AG09319 (cell line): ENCODE measurements at places on chromosomes 1 and 21.

DNA sequence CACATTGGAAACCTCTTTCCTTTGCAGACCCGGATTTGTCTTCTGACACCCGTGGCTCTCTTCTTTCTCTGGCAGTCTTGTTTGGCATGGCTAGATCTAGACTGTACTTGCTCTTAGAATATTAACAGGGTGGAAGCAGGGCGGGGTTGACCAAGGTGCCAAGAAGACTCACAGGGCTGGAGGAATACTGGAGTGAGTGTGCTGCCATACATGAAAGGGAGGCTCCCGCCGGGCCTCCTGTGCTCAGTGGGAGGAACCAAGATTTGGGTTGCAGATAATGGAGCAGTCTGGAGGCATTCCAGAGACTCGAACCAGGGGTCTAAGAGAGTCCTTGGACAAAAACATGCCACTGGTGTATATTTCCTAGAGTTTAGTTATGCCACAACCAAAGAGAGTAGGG is 27.6 kb upstream of the SNX27 start:
- no peak for DNase-seq

- DNase-seq = no peak
These were observed 244.8 kb upstream of the SPAG17 start for GRCh38 chr1:118429856-118430255.

DNA sequence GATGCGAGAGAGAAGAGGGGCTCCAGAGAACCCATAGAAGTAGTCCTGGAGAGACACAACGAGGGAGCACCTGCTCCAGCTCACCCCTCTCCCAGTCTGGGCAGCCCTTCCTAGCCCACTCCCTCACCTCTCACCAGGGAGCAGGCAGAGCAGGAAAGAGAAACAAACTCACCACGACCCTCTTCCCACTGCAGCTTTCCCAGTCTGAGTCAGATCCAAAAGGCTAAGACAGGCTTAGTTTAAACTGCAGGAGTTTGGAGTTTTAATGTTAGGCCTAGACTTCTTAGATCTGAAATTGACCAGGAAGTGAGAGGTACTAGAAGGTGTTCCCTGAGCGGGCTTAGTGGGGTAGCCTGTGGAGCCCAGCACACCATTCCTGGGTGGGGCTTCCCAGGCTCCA is 29.6 kb downstream of the SLC1A7 start:
- DNase-seq = no peak

DNA sequence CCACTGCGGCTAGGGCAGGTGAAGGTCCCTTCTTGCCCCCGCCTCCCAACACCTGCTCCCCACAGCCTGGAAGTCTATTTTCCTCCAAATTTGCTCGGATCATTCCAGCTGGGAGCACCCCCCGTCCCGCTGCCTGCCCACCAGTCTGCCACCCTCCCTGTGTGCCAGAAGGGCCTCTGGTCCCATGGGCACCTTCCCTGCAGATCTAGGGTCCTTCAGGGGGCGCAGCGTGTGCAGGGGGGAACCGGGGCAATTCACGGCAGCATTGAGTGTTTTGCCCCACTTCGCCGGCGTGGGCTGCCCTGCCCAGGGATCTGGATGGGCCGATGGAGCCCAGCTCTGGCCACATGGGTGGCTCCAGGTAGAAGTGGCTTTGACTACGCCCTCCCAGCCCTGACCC is 26.3 kb upstream of the PEX10 start:
- no peak for DNase-seq

DNA sequence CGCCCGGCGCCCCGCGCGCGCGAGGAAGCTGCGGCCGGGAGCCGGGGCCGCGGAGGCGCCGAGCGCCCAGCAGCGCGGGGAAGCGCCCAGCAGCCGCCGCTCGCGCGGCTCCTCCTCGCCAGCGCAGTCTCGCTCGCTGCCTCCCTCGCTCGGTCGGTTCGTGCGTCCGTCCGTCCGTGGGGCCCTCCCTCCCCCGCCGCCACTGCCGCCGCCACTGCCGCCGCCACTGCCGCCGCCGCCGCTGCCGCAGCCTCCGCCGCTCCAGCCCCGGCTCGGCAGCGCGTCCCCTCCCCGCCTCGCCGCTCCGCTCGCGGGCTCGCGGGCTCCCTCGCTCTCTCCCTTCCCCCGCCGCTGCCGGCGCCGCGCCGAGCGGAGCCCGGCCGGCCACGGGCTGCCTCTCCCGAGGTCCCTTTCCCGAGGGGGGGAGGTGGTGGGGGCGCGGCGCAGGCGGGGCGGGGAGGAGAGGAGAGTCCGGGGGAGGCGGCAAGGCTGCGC is at the start of gene KCND3:
Gene KCND3 (minus strand): TSS at position 138 of the 495 bp plus-strand sequence.
- no peak for DNase-seq

DNA sequence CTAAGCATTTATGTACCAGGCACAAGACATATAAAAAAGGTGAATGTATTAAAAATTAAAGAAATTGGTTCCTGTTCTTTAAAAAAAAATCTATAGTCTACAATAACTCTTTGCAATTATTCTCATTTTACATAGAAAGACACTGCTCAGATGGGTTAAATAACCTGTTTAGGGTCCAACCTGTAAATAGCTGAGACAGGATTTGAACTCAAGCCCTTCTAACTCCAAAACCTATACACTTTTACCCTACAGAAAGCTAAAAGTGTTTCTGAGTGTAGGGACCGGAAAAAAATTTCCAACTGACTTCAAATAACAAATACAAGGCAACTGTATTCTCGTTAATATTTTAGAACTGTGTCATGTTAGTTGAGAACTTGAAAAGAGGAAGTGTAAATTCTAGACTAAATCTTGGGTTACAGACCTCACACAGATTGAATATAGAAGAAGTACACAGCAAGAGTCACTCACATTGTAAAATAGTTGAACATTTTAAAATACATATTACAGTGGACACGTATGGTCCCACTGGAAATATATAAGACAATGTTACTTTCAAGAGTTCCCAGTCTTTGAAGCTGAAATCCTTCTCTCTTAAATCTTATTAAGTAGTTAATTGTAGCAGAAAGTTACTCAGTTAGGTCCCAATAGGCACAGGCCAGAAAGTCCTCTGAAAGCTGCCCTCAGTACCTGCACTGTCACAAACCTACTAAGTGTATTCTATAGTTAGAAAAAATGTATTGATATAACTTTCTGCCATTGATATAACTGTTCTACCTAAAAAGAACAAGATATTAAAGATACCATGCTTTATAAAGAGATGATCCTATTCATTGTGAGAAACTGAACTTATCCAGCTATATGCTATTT is 7.3 kb downstream of the EDEM3 start:
- no peak for DNase-seq

- no peak for DNase-seq
These were observed 2.9 kb downstream of the ADORA1 start for GRCh38 chr1:203130358-203130985.

GRCh38 chr1:234827656-234828055 is 217.7 kb upstream of the IRF2BP2 start:
- no peak for DNase-seq

DNA sequence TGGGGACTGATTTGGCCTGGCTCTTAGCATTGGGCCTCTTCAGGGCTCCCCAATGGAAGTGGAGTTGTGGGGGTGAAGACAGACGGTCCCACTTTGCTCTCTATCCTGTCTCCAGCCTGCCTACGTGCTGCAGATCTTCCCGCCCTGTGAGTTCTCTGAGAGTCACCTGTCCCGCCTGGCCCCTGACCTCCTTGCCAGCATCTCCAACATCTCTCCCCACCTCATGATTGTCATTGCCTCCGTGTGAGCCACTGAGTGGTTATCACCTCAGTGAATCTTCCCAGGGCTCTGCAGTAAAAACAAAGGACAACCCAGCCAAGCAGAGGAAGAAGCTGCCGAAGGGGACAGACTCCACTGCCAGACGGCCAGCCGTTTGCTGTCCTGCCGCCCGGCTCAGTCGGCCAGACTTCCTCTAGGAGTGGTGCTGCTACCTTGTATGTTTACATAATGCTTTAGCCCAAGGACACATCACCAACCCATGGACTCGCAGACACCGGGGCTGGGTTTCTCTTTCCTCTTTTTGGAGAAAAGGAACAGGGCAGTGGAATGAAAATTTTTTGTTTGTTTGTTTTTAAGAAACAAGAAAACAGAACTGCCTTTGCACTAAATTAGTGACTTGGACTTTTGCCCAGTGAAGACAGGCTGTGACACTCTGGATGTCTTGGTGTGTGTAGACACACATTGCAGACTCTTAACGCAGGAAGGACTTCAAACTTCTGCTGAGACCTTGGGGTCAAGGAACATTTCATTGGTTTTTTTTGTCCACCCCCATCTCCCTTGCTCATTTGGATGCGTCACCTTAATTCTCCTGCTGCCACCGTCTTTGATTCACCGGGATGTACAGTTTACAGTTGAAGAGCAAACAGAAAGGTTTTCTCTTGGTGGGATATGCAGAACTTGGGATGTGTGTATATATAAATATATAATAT is 36.5 kb downstream of the ZBTB17 start:
- no peak for DNase-seq

- no peak for DNase-seq
These were observed 216.6 kb downstream of the ST6GALNAC3 start for GRCh38 chr1:76291191-76291590.

DNA sequence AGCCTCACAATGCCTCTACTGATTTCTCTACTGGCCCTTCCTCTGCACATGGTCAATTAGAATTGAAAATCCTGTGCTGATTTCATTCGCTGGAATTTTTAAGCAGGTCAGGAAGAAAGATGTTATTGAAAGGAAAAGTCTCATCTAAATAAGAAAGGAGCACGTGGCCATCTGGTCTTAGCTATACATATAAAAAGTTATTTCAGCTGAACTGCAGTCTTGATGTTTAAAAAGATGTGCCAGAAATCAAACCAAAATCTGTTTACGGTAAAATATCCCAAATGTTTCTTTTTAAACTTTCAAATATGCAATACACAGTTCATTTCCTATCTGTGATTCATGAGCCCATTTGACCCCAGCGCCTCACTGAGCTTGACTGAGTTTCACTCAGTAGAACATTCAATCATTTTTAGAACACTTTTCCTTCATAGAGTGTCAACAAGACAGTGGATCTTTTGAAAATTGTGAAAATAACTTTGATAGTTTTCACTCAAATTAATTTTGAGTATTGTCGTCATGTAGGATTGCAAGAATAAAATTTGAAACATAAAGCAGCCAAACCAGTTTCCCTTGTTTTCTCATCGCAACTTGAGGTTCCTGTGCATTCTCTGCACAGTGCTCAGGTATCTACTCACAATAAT is 293.6 kb downstream of the PTPRC start:
- no peak for DNase-seq

GRCh38 chr1:214002472-214002871 is 14.7 kb downstream of the PROX1 start:
- DNase-seq = no peak

DNA sequence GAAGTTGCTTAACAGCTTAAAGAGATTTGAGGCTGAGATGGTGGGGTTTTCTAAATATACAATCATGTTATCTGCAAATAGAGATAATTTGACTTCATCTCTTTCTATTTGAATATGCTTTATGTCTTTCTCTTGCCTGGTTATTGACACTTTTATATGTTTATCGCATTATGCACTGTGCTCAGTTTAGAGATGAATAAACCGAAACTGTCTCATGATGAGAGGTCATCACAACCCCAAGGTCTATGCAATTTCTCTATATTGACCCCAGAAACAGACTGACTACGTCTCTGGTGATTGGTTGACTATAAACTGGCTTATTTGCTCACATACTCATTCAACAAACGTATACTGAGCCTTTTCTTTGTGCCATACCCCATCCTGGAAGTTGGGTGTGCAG is 117.9 kb upstream of the NRIP1 start:
- no peak for DNase-seq

- no peak for DNase-seq
These were observed 11.8 kb upstream of the RPF1 start for GRCh38 chr1:84467298-84467697.

- no peak for DNase-seq
These were observed 99.5 kb downstream of the BCAR3 start for GRCh38 chr1:93581917-93582850.

DNA sequence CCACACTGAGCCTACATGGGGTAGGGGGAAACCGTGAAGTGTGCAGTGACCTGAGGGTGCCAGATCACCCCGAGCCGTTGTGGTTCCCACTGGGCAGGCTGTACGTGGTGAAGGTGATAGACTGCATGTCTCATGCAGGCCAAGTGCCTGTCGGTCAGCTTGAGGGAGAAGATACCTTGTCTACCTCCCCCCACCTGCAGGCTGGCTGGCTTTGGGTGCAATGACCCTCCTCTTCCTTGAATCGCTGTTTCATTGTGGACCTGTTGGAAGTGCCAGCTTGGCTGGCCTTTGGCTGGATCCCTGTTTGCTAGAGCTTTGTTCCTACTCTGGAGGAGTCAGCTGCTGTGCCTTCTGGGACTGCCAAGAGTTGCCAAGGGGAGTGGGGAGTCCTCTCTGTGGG is 92.5 kb downstream of the GALNT2 start:
- DNase-seq = no peak

DNA sequence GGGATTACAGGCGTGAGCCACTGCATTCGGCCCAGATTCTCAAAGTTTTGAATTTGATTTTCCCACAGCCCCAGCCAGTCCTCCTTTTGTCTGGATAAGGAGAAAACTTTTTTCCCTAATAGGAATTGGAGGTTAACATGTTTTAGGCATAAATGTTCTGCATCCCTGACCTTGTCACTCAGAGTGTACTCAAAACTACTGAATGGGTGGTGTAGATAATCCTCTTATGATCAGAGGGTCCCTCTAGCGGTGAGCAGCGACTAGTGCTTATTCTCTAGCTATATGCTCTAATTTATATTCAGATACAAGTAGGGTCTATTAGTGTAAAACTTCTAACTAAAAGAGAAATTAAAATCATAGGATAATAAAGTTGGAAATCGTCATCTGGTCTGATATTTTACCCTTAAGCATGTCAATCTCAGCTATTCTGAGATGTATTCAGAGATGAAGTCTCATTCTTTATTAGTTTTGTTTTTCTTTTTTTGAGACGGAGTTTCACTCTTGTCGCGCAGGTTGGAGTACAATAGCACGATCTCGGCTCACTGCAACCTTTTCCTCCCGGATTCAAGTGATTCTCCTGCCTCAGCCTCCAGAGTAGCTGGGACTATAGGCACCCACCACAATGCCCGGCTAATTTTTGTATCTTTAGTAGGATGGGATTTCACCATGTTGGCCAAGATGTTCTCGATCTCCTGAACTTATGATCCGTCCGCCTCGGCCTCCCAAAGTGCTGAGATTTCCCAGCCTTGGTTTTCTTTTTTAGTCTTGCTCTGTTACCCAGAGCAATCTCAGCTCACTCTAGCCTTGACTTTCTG is 2.7 kb upstream of the PSMD4 start:
- DNase-seq = peak; percentile 60

GRCh38 chr1:243927381-243927780 is 77.3 kb upstream of the AKT3 start:
- DNase-seq = no peak

DNA sequence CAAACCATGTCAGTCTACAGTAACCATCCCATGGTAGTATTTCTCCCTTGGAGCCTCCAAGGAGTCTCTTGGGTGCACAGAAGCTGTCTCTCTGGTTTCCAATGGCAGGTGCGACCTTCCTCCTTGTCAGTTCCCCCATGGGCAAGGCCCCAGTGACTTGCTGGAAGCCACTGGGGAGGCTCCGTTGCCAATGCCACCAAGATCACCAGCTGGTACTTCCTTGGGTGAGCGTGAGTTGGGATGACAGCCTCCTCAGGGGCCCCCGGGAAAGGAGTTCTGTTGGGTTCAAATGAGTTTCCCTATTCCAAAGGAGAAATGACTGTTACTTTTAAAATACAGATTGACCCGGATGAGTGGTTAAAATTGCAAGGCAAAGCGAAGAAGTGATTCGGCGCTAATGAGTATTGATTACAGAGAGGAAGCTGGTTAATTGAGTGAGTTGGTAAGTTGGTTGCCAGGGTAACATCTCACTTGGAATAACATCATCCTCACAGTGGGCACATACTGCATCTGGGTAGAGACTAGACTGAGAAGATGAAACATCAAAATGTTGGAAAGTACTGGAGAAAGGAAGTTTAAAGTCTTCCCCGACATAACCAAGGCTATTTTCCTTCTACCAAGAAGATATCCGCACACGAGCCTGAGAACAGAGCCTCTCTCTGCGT is 53.0 kb upstream of the LAPTM5 start:
- no peak for DNase-seq
